GOT3 (cell line): ENCODE measurements at places on chromosomes 4 and X.
A peak's percentile ranks its signal among the peaks of the same experiment; 100 is the strongest.

DNA sequence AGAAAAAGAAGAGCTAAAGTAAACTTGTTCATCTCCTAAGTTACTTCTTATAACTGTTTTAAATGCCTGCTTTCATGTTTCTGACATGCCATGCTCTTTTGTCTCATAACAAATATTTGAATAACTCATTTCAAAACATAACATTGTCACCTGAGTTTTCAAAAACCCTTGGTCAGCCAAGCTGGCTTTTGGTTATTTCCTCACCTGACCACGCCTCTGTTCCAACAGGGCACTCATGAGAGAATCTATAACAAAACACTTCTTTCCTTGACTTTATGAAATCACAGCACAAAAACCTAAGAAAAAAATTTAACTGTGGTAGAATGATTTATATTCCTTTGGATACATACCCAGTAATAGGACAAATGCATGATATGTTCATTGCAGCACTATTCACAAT is 172.9 kb upstream of the GALNT7 start:
- DNase-seq = no peak

GRCh38 chrX:23235051-23235450 is 99.6 kb upstream of the PTCHD1 start:
- no peak for DNase-seq

DNA sequence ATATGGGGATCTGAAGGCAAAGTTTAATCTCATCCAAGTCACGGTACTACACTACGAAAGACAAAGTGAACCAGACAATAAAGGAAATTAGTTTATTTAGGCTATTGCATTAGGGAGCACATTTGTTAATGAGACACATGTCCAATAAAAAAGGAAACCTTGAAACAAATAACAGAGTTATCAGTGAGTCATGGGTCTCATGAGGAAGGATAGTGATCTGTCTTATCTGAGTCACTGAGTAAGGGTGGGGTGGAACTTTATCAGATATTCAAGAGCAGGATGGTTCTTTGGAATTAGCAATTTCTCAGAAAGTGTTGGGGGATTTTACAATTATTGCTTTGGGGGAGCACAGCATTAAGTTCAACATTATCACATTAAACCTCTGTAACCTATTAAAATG is 188.9 kb upstream of the IL1RAPL1 start:
- DNase-seq = no peak

GRCh38 chr4:134777606-134778005 is 576.0 kb upstream of the PABPC4L start:
- no peak for DNase-seq

DNA sequence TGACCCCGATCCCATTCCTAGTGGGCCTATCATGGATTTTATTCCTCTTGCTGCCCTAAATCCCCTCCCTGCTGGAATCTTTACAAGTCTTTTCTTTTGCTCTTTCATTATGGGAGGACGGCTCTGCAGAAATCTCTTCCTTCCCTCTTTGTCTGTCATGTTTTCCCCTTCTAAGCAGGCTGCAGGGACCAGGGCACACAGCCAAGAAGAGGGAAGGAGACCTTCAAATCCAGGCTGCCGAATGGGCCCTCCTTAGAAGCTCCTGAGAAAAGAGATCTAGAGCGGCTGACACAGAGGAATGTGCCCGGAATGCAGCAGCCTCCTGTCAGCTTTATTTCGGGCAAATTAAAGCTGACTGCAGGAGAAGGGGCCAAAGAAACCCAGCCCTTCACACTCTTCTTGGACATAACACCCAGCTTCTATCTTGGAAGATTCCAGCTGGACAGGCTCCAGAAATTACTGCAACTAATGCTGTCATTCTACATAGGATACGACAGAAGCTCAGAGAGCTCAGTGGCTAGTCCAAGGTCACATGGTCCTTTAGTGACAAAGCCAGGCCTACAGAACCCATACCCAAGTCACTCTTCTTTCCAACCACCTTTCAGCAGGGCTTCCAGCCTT is 187.8 kb upstream of the NHS start:
- DNase-seq = no peak

DNA sequence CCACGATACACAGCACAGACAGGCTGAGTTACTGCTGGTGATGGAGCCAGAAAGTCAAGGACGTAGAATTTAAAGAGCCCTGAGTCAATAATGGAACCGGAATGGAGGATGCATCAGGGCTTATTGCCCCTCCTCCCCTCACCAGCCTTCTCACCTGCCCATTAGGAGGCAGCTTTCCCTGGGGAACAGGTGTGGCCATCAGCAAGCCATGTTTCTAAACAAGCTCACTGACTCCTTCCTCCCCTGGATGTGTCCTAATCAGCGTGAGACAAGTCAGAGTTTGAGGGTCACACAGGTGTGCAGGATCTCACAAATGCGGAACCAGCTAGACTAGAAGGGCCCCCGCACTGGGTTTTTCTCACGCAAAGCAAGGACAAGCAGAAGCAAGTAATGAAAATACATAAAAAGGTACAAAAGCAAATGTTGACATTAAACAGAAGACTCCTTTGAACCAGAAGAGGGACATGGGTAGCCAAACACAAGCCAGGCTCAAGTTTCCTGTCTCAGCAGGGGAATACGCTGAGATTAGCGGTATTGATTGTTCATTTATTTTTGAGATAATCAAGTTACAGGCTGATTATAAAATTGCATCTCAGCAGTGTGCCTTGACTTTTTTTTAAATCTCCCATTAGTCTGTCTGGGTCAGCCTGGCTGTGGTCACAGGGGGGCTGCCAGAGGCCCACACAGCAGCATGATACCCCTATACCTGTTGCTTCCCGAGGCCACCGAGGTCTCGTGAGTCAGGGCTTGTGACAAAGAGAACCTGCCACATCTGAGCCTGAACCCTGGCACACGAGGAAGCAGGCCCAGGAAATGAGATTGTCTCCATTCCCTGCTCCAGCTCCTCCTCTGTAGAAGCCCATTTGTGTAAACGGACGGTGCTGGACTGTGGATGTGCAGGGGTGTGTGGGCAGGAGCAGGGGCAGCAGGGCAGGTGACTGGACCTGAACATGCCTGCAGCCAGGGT is 37.4 kb downstream of the CCKAR start:
- DNase-seq = no peak

DNA sequence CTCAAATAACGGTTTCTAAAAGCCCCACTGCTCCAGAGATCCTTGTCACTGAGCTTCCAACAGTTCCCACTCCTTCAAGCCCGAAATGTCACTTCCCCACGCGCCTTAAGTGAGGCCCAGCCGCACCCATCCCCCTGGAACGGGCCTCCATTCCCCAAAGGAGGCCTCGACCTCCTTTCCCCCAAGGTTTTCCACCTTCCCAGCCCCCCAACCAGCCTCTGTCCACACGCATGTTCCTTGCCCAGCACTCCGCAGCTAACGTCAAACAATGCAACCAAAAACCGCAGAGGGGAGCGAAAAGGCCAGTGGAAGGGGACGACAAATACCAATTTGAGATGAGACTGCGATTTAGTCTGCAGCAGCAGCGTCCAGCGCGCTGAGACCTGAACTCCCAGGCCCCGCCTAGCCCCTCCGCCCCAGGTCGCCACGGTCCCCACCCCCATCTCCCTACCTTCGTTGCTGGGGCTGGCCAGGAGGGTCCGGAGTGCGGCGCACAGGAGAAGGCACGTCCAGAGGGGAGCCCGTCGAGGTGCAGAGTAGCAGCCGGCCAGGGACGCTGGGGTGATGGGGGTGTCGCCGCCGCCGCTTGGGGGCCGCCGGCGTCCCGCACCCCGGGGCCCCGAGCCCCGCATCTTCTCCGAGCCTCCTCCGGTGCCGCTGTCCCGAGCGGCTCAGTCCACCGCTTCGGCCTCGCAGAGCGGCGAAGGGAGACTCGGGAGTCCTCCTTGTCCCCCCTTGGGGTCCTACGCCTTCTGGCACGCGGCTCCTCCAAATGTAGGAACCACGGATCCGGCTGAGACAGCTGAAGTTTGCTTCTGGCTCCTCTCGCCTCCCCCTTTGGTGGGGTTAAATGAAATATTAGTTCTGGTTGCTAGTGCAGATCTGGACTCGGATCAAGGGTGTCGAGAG is 924 bp downstream of the EPHA5 start:
- DNase-seq = no peak

GRCh38 chrX:145816601-145817315 is 871 bp upstream of the SLITRK2 start:
- DNase-seq = no peak

DNA sequence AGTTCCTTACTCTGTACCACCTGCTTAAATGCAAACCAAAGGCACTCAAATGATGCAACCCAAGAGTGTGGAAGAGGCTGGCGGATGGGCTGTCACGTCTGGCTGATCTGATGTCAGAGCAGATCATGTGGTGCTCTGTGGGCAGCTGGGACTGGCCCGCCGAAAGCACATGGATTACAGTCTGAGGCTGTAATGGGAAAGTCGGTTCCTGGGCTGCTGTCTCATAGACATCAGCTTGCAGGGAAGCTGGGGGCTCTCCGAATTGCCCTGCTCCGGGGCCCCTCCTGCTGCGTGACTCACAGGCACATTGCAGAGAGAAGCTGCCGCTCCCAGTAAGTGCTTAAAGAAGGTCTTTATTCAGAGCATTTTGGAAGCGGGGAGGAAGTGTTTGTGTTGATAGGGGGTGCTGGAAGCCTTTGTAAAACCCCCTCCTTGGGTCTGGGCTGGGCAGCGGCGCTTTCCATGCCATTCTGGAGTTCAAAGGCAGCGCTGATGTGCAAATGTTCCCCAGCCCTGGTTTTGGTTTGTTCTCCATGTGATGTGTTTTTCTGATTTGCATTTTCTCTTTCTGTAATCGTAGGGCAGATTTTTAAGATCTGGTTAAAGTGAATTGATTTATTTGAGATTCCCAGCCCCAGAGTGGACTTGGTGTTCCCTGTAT is 181.1 kb downstream of the LARP7 start:
- peak; percentile 7 for DNase-seq

DNA sequence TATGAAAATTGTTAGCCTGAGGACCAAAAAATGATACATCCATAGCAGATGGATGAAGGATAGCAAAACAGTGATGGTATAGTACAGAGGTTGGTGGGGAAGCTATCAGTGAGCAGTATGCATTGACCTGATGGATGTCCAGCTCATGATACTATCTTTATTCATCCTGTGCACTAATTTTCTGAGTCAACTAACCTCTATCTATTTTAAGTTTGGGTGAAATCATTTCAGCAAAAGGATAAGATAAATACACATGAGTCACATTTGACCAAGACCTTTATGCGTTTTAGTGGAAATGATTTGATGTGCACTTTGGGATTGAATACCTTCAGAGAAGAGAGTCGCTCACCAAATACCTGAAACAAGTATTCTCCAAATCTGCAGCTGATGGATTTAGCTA is 351.0 kb upstream of the NR3C2 start:
- DNase-seq = no peak

GRCh38 chr4:105137121-105137875 is 9.4 kb upstream of the TET2 start:
- DNase-seq = no peak

DNA sequence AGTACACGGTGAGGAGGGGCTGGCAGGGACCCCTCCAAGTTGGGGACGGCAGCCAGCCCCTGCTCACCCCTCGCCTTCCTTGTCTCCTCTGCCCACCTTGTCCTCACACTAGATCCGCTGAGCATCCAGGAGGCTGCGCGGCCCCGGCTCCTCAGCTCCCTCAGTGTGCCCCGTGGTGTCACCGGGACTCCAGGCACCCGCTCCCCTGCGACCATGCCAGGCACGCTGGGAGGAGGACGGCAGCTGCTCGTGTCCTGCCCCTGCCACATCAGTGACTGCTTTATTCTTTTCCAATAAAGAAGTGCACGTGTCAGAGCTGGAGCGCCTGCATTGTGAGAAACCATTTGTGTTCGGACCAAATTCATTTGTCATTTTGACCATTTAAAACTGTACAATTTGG is 6.4 kb downstream of the FAM50A start:
- no peak for DNase-seq

DNA sequence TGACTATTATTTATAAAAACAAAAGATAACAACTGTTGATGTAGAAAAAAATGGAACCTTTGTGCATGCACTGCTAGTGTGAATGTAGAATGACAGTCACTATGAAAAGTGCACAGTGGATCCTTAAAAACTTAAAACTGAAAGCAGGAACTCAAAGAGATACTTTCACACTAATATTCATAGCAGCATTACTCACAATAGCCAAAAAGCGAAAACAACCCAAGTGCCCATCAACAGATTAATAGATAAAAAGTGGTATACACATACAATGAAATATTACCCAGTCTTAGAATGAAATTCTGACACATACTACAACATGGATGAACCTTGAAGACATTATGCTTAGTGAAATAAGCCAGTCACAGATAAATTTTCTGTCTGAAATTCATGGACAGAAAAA is 23.8 kb downstream of the CENPC start:
- no peak for DNase-seq

DNA sequence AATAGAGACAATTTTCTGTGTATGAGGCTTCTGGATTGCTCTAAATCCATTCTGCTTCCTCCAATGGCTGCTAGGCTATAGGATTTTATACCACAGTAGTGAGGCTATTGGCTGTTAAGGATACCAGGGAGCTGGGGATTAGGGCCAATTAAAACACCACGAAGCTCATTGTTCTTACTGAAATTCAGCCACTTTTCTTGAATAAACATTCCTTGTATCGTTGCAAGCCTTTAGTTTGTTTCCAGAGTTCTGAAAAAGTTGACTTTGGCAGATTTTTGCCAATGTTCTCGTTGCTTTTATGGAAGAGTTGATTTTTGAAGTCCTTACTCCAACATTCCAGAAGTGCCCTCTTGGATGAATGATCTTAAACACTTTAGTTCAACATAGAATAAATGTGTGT is 238.4 kb upstream of the TEX13A start:
- DNase-seq = no peak

- DNase-seq = no peak
Observed at GRCh38 chrX:80751456-80751855, 58.2 kb downstream of the BRWD3 start.

DNA sequence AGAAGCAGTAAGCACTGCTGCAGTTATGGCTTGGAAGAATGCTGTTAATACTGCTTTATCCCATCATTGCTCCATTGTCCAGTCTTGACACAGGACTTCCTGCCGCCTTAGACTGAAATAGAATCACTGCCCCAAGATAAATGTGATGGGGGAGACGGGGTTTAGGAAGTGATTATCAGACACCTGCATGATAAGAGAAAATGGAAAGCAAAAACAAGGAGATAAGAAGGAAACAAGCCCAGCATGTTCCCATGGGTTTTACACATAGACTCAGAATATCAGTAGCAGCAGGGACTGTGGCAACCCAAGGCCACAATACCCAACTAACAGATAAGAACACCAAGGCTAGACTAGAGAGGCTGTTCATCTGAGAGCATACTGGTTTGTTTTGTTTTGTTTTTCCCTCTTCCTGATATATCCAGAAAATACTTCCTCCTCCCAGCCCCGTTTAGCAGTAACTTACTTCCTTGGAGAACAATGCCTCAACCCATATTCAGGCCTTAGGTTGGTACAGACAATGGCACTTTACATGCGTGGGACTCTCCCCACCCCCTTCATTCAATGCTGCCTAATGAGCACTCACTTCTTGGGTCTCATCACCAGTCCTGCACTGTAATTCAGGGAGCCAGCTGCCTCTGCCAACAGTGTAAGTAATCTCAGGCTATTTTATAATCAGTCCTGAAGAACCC is 232.6 kb downstream of the CBR4 start:
- no peak for DNase-seq

DNA sequence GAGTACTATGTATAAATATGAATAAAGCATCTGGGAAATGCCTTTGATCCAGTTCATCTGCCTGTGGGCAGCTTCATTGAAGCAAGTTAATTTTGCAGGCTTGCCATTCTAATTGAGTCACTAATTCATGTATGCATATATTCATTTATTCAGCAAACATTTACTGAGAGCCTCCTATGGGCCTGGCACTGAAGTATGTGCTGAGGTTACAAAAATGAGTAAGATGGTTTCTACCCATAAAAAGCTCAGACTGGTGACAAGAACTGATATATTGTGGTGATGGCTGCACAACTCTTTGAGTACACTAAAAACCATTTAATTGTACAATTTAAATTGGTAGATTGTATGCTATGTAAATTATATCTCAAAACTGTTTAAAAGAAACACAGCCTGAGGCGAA is 1.1 kb upstream of the MRPL1 start:
- DNase-seq = no peak
